GM13977 (cell line): ENCODE measurements at places on chromosomes 1 and 21.
A peak's percentile ranks its signal among the peaks of the same experiment; 100 is the strongest.

DNA sequence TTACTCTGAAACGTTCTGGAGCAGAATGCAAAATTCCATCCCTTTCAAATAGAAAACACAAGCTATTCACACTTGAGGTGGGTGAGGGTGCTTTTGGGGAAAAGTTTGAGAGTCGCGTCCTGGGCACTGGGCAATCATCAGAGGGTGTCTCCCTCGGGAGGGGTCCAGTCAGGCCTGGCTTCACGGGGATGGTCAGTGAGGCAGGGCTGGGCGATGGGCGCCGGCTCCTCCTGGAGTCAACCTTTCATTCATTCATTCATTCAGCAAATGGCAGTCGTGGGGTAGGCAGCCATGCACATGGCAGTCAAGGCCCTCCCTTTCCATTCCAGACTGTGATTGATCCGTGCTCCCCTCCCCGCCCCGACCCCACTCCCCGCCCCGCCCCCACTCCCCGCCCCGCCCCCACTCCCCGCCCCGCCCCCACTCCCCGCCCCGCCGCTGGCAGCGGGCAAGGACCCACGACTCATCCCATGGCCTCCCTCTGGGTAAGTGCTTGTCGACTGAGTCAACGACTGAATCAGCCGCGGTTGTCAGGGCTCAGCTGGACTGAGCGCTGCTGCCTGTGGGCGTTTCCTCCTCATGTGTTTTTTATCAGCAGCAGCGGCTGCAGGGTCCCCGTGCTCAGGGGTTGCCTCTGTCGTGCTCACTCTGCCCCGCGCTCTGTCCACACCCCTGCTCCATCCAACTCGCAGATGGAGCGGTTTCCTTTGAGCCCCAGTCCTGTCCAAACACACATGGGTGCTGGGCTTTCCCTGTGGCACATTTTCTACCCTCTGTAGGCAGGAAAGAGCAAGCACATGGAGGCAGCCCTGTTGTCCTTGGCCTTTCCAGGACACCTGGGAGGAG, 12.5 kb upstream of the SPSB1 start:
- peak; percentile 66 for DNase-seq

DNA sequence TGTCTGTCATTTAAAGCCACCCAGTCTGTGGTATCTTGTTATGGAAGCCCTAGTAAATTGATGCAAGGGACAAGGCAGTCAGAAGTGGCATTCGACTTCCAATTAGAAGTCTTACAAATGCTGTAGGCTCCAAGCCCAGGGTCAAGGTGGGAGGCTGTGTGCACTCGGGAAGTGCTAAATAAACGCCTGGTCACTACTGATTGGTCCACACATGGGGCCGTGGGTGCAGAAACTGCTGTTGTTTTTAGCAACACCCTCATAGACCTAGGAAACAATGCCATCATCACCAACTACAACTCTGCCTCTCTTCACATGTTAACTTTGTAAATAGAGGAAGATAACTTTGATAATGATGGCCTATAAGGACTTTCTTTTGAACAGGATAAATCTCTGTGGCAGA, 20.2 kb upstream of the ZBTB21 start:
- no peak for DNase-seq

- DNase-seq, result no peak
Observed at GRCh38 chr21:16796776-16797175, 716.1 kb upstream of the CXADR start.

DNA sequence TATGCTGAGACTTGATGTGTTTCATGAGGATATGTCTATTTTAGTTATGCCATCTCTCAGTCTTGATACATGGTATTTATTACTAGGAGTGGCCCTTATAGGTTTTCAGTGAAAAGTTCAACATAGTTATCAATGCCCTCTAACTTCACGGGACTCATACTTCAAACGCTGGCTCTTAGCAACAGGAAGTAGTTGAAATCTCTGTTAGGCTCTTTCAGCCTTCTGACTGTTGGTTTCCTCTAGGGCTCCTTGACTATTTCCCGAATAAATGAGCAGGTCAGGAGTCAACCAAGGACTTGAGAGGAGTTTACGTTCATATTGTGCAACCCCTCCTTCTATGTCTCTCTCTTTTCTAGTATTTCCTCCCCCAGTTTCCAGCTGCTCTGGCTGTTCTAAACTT, 141.8 kb downstream of the RGS7 start:
- DNase-seq, result no peak

GRCh38 chr1:45518910-45519309, 2.8 kb downstream of the PRDX1 start:
- no peak for DNase-seq

- DNase-seq, result no peak
Observed at GRCh38 chr1:218496561-218496960, 151.4 kb downstream of the TGFB2 start.

GRCh38 chr1:6184083-6184783, 4.1 kb upstream of the CHD5 start:
- no peak for DNase-seq

- DNase-seq, result no peak
Observed at GRCh38 chr1:46749921-46750404, 31.0 kb upstream of the EFCAB14 start.

DNA sequence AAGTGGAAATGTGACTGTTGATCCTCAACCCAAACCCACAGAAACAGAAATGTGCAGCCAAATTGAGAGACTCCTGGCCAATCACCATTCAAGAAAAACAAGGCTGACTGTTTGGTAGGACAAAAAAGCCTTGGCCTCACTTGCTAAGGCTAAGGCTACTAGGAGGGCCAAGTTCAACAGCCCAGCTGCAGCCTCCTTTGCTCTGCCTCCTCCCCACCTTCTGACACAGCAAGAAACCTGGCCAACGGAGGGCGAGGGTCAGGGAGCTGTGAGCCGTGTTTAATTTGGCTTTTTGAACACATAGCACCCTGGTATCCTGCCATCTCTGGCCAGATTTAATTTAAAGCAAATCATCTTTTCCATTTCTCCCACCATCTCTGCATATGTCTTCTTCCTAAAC, 165.8 kb upstream of the RAB4A start:
- no peak for DNase-seq

- no peak for DNase-seq
Observed at GRCh38 chr21:19842601-19843000, 1155.6 kb upstream of the NCAM2 start.
